ENCODE measurements at places on chromosomes 12 and 14.

GRCh38 chr14:55277972-55278740 lies 6.9 kb downstream of the FBXO34 start:
- DNase-seq: no peak

GRCh38 chr12:57455374-57456144 lies 452 bp downstream of the INHBE start:
- no peak for DNase-seq

DNA sequence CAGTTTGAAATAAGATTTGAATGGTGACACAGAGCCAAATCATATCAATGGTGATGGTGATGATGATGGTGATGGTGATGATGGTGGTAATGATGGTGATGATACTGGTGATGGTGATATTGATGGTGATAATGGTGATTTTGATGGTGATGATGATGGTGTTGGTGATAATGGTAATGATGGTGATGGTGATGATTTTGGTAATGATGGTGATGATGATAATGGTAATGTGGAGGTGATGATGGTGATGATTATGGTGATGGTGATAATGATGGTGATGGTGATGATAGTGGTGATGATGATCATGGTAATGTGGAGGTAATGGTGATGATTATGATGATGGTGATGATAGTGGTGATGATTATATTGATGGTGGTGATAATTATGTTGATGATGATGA lies 311.9 kb upstream of the SFSWAP start:
- no peak for DNase-seq

GRCh38 chr12:93060666-93061472 lies 131.8 kb upstream of the EEA1 start:
- no peak for DNase-seq

GRCh38 chr14:24964048-24964447 lies 85.9 kb downstream of the STXBP6 start:
- no peak for DNase-seq

DNA sequence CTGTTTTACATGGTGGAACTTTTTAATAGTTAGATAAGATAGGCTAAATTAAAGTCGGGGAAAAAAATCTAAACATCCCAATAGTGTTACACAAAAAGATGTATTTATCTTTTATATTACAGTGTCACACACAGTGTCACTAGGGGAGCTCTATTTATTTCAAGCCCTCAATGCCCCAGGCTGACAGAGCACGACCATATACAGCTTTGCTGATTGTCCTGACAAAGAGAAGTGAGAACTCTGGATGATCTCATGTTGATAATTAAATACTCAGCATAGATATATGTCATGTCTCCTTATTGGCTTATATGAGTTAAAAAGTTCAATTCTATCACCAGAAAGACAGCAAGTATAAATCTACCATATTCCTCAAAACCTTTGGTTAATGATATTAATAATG lies 594.3 kb downstream of the LRFN5 start:
- no peak for DNase-seq

GRCh38 chr12:122203301-122204166 lies at the start of gene B3GNT4:
Gene B3GNT4 (plus strand): TSS chr12:122203709. CDS start chr12:122204619, 910 bp downstream.
- DNase-seq: peak; percentile 61

- no peak for DNase-seq
Observed at GRCh38 chr12:54341378-54342300, 16.7 kb downstream of the COPZ1 start.

DNA sequence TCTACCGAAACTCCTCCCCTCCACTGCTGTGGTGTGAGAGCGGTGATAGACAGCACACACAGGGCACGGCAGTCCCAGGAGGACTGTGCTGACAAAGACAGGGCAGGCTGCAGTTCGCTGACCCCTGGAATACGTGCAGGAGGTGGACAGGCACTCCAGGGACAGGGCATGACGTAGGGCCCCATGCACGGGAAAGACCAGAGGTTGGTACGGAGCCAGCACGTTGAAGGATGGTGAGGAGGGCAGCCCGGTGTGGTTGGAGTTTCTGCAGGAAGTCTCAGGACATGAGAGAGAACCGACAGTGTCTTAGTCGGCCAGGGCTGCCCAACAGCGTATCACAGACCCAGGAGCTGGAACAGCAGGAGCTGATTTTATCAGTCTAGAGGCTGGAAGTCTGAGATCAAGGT lies 254.2 kb upstream of the FKBP4 start:
- no peak for DNase-seq

- no peak for DNase-seq
Observed at GRCh38 chr12:53196486-53196885, 10.6 kb downstream of the ITGB7 start.

DNA sequence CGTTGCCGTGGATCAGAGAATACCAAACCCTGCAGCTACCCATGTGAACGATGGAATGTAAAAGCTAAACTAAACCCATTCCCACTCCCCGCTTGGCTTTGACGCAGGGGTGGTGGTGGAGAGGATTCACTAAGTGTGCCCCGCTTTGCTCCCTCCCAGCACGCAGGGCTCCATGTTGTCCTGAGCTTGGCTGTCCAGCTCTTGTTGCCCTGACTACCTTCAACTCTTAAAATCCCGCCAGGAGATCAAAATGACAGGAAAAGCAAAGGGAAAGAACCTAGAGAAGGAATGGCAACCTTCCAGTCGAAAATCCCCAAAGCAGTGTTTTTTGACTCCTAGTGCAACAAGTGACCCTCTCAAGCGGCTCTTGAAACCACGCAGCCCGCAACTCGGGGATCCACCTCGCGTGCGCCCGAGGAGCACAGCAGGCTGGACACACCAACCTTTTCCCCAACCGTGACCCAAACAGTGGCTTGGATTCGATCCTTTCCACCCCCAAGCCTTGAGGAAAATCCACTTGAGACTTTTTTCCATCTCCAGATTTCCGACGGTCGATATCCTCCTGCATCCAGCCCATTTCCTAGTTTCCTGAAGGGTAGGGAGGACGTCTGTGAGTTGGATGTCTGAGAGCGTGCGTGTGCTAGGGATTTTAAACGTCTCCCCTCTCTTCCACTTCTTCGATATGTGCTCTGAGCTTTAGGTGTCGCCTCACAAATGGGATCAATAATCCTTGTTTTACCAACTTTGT lies 1.4 kb downstream of the SYT10 start:
- DNase-seq: no peak

DNA sequence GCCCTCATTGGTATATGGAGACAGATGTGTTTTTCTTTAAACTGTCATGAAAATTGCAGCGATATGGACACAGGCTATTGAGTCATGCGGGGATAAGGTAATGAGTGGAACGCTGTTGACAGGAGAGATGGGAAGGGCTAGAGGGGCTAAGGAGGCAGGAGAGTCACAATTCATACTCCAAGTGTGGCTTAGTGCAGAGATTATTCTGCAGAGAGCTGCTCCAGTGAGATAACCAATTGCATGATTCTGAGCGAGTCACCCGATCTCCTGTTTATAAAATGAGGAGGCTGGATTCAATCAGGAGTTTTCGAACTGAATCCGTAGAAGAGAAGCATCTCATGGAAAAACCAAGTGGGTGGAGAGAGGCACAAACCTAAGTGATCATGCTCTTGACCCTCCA lies 106.4 kb upstream of the PLEKHG7 start:
- DNase-seq: no peak

DNA sequence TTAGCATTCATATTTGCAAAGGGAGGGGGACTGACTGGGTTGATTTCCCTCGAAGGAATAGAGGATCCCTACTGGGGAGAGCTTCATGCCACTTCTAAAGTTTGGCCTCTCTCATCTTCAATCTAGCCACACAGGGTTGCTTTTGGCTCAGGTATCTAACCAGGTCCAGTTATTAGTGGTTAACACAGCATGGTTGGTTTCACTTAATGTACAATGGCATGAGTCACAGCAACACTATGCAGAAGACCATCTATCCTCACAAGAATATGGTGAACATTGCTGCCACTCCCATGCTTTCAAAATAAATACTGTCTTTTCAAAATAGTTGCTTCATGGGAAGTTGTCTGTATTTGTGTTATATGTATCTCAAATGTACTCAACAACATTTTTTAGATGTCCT lies 6.6 kb upstream of the RAB3IP start:
- DNase-seq: no peak

GRCh38 chr12:103791350-103791920 lies 49.6 kb downstream of the NT5DC3 start:
- no peak for DNase-seq

DNA sequence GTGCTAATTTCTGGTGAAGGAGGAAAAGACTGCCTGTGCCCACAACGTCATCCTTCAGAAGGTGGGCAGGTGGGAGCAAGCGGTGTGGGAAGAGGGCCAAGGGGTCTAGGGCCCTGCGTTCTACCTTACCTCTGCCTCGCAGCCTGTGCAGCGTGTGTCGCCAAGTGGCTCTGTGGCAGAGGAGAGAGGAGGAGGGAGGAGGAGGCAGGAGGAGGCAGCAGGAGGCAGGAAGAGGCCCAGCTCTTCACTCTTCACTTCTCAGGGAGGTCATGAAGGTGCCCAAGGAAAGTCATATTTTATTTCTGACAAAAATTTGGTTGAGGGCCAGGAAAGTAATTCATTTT lies 177.9 kb downstream of the MYRFL start:
- no peak for DNase-seq

- DNase-seq: no peak
Observed at GRCh38 chr12:41228066-41228820, 40.1 kb downstream of the PDZRN4 start.

DNA sequence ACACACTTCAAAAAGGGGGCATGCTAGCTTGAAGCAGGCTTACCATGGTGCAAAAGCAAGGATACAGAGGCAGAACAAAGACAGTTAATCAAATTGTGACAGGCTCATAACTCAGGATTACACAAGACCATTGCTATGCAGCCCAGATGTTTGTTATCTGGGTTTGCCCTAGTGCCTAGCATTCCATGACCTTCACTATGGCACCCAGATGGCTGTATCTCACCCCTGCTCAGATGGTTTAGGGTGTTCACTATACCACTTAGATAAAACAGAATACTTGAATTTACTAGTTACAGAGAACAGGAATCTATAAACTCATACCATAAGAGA lies 56.2 kb downstream of the SDR9C7 start:
- DNase-seq: no peak

DNA sequence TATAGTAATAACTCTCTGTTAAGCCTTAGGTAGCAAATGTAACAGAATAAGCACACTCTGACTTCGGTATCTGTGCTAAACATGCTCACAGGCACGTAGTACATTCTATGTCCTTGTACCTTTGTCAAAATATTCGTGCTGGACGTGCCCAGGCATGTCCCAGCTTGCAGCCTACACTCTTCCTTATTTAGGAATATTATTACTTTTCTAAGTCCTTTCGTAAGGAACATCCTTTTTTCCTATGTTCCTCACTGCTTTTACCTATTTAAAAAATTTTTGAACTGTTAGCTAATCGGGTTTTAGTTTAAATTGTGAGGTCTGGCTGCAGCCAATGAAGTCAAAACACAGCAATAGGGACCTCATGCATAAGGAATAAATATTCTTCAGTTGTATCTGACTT lies 24.1 kb upstream of the UBC start:
- no peak for DNase-seq

DNA sequence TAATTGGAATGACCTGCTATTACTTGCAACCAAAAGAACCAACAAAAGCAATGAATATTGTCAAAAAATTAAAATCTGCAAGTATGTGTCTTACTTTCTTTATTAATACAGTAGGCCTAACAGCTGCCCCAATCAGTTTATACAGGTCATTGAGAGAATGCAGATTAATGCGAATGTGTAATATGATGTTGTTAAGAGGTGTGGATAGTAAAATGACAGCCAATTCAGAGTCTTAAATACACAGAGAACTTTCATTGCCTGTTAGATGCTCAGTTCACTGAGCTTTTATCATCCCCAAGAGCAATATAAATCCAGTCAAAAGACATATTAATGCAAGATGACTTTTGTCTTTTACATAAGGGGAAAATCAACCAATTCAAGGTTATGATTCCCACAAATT lies 58.7 kb downstream of the STXBP6 start:
- DNase-seq: no peak

- DNase-seq: no peak
Observed at GRCh38 chr12:120821878-120822277, 82.3 kb downstream of the SPPL3 start.
